ENCODE measurements at places on chromosomes 1 and 21. TPM values are rescaled to one million over a fixed set of nuclear protein-coding genes. Genes with fewer than 3 reads are reported as not detected.

The CRNN gene
- not detected for total RNA-seq

The EDARADD gene
- 2.5 TPM for total RNA-seq

The C1orf74 gene
- 2.9 TPM for total RNA-seq

The THEM5 gene
- total RNA-seq, result not detected

The FAM163A gene
- total RNA-seq, result not detected

The USP25 gene
- total RNA-seq, result 25.1 TPM

The KCNC4 gene
- 1.1 TPM for total RNA-seq

The TMEM61 gene
- not detected for total RNA-seq

The OR2M3 gene
- not detected for total RNA-seq

The ERICH3 gene
- not detected for total RNA-seq

Measured in aortic smooth muscle cell (primary cell).